ENCODE measurements at places on chromosomes 1 and 21.
A peak's percentile ranks its signal among the peaks of the same experiment; 100 is the strongest.

GRCh38 chr1:97254731-97255463 lies 533.3 kb downstream of the PTBP2 start:
- no peak for DNase-seq

DNA sequence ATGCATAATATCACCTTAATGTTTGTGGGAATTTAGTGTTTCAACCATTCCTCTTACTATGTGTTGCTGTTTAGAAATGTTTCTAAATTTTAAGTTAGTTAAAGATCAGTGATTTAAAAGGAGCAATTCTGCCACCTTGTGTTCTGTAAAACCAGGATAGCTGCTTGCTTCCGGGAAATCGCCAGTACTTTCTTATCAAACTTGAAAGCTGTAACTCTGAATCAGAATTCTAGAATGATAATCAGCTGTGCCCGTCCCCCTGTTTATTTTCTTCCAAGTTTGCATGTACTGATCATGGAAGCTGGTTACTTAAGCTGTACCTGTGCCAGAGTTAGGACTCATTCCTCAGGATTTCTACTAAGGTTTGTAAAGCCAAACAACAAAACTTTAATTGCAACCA lies 656.4 kb downstream of the LTN1 start:
- DNase-seq: peak; percentile 10

DNA sequence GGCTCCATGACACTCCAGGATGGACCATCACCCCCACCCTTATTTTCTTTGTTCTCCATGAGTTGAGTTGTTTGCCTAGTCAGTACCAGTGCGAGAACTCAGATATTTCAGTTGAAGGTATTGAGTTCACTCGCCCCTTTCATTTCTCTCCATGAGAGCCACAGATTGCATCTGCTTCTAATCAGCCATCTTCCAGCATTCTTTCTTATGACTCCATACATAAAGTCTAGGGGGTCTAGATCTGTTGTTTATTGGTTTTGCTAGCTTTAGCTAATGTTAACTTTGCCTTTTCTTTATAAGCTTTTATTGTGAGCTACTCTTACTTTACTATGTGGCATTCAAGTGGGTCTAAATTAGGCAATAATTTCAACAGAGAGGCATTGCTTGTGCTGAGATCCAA lies 71.6 kb upstream of the PDC start:
- DNase-seq: no peak

GRCh38 chr1:217495249-217495648 lies 135.6 kb downstream of the GPATCH2 start:
- no peak for DNase-seq
